Osteoblast (primary cell): ENCODE measurements at places on chromosomes 7 and 10. TPM values are rescaled to one million over a fixed set of nuclear protein-coding genes. Genes with fewer than 3 reads are reported as not detected.

DNA sequence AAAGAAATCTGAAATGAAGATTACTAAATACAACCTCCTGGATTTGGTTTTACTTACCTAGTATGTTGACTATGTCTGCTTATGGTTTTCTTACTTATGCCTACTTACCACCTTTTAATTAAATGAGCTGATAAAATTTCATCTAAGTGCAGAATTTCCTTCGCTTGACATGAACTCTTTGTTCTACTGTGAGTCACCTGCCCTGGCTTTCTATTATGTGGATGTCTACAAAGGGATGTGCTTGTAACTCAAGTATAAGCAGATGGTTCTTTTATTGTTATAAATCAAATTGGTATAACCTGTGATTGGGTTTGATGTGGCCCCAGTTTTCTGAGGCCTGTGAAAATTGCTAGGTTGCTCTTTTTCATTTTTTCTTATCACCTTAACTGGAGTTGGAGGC is 389.1 kb upstream of the ANKRD30A start:
- no peak for DNase-seq

The ZPBP gene
- not detected in 2 replicates for total RNA-seq

DNA sequence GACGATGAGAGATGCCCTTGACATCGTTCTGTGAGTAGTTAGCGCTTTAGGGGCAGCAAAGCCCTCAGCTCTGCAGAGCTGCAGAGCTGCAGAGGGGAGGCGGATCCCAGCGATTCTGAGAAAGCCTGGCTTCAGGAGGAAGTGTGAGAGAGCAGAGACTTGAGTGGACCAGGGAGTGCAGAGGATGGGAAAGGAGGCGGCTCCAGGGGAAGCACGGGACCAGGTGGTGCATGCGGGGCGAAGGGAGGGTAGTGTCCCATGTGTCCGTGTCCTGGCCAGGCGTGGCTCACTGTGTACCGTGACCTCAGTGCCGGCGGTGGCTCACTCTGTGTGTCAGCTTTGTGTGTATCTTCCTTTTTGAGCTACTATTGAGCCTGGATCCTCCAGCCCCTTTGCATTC is 250.8 kb upstream of the PITRM1 start:
- peak; percentile 30 for DNase-seq

The ZNF33A gene
- total RNA-seq = 26.1 and 29.5 TPM in 2 replicates

- DNase-seq = no peak
Observed at GRCh38 chr10:108582387-108582786, 1340.9 kb downstream of the XPNPEP1 start.

GRCh38 chr10:35218339-35218955 is 91.8 kb downstream of the CREM start:
- DNase-seq = peak; percentile 85

DNA sequence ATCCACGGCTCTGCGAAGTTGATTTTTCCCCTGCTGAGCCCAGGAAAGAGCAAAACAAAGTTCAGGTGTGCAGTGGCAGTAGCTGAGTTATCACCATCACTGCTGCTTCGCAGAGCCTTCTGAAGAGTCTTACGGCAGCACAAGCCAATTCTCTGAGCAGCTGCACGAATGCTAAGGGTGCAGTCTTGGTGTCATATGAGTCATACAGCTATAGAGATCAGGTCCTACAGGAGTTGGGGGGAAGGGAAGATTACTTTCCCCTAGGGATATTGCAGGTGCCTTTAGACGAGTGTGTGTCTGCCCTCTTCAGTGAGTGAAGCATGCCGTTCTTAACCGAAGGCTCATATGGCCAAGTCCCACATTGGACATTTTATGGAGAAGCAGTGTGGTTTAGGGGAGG is 227.8 kb downstream of the CELF2 start:
- DNase-seq = no peak

GRCh38 chr10:58157076-58157766 is 110.5 kb downstream of the IPMK start:
- peak; percentile 48 for DNase-seq

DNA sequence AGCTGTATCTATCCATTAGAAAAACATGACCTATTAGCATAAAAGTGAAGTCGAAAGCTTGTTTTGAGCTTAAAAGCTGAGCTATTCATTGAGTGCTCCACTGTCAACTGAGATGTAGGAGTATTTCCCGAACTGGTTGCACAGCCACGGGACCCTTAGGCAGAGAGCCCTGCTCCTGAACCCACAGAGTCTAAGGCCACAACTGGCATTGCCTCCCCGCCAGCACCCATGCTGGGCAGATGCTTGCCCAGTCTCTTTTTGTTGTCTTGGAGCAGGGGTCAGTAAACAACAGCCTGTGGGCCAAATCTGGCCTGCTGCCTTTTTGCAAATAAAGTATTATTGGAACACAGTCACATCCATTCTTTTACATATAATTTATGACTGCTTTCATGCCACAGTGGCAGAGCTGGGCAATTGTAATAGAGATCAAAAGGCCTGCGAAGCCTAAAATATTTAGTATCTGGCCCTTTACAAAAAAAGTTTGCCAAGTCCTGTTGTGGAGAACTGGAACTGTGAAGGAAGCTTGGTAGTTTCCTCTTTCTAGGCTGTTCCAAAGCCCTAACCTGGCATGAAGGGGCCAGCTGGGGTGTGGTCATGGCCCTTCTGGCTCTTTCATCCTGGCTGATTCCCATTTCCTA is 58.4 kb upstream of the WAPL start:
- no peak for DNase-seq

DNA sequence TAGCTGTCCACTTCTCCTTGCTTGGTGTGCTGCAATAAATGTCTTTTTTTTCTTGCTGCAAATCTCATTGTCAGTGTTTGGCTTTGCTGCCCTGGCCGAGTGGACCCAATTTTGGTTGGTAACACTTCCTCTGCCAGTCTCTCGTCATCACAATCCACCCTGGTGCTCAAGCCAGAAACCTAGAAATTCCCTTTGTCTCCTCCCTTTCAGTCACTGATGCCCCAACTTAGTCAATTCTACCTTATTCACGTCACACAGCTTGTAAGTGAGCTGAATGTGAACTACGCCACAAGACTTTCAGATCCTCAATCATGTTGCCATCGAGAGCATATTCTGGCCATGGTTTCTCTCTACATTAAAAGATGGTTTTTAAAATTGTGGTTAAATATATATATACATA is 13.0 kb upstream of the FRA10AC1 start:
- no peak for DNase-seq

DNA sequence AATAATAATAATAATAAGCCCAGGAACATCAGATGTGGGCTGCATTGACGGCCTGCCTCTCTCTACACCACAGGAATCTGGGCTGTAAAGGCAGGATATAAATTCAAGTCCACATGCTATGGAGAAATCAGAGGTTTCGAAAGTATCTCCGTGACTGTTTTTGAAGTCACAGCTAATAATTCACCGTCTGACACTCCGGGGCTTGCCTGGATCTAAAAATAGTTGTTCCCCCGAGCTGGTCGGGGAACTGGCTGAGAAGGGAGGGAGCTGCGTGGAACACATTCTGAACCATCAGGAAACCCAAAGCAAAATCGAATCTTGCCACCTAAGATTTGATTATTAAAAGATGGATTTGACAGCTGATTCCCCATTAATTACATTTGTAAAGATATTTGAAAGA is 35.4 kb downstream of the KLF6 start:
- DNase-seq = no peak

The CDNF gene
- total RNA-seq = 1.8 TPM in 2 replicates

DNA sequence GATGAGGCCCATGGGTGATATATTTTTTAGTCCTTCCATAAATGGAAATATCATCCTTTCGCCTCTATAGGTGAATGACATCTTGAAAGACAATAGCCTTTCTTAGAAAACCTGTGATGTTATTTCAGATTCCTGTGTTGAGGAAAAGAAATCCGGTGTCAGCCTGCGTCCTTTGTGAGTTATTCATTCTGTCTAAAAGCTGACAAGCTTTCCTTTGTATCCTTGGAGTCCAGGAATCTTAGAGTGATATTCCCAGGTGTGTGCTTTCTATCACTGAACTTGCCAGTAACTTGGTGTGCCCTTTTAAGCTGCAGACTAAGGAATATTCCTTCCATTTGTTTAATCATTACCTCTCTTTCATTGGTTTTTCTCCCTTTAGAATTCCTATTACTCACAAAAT is 41.0 kb downstream of the EVX1 start:
- DNase-seq = no peak

GRCh38 chr7:74355091-74355490 is 65.9 kb downstream of the CLIP2 start:
- peak; percentile 94 for DNase-seq

The PRF1 gene
- total RNA-seq = not detected in 2 replicates

DNA sequence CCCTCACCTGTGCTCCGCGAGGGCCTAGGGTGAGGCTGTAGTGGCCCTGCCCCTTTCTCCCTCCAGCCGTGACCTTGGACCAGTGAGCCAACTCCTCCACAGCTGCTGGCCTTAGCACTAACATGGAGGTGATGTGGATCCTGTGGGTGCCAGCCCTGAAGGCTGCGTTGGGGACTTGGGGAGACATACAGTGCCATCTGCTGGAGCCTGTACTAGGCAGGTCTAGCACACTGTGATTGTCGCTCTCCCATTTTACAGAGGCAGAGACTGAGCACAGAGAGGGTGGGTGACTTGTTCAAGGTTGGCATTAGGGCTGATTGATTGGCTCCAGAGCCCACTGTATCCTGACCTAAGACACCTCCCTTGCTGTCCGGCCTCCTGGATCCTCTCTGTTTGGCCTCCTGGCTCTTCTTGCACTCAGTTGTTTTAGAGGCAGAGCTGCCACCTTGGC is 37.6 kb downstream of the PRF1 start:
- peak; percentile 77 for DNase-seq

The DOCK4 gene
- total RNA-seq = 31.5 and 31.8 TPM in 2 replicates

The STOX1 gene
- under 0.01 and 0.29 TPM in 2 replicates for total RNA-seq

DNA sequence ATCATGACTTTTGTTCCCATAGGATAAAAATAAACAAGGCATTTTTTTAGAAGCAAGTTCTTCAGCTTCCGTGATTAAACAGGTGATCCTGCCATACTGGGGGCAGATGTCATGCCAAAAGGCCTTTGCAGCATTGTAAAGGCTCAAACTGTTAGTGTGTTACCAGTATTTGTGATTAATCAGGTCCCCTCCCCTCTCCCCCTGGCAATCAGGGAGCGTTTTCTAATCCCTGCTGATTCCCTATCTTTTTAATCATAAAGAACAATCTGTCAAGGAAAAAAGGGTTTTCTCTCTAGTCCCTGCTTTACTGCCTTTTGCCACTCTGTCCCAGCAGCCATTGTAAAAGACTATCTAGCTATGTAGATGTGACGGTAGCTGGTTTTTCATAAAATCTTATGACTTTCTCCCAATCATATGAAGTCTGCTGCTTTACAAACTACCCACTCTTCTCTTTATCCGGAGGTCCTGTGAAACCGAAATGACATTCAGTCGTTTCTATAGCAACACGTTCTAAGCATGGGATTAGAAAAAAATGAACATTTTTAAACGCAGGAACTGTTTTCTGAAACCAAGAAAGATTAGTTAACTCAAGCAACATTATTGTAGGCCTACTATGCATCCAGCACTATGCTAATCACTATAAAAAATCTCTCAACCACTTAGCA is 210.9 kb downstream of the RNLS start:
- no peak for DNase-seq

DNA sequence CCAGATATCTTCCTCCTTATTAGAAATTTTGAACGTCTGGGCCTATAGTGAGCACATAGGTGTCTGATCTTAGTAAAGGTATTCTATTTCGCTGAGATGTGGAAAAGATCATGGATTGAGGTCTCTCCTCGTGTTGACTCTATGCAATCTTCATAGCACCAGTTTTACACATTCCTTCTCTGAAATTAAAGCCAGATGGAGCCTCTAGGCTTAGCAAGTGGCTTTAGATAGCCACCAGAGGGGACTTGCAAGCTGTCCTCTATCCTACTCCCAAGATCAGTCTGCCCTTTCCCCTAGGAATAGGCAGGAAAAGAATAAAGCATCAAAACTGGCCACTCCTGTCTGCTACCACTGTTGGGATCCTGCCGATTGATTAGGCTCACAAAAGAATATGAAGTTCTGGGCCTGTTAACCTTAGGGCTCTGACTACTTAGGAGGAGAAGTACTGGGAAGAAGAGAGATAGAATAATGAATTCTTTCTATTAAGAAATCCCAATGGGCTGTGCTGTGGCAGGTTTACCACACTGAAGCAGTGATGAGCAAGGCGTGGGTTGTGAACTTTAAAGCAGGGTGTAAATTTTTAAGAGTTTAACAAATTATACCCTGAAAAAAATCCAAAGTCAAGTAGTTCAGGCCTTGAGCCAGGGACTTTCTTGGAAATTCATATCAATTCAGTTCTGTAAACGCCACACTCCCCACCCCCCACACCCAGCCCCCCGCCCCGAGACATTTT is 2.2 kb upstream of the STRIP2 start:
- no peak for DNase-seq

- DNase-seq = peak; percentile 45
Observed at GRCh38 chr10:103470761-103471653, 8.0 kb downstream of the CALHM3 start.

DNA sequence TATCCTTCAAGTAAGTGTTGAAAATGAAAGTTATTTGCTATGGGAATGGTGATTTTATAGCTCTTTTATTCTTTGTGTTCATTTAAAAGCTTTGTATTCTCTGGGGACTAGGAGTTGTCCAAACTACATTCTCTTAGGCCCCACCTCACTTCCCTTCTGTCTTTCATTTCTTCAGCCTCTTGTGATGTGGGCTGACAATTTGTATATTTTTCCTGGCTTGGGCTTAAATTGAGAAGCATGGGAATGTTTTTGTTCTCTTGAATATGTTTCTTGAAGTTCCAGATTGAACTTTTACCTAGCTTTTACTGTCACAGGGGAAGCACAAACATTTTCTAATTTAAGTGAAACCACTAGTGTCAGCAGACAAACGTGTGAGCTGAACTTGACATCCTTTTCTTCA is 27.9 kb downstream of the BBS9 start:
- DNase-seq = no peak

- DNase-seq = no peak
Observed at GRCh38 chr10:78913219-78914059, 155.3 kb upstream of the ZMIZ1 start.

- DNase-seq = no peak
Observed at GRCh38 chr10:78980354-78980753, 88.4 kb upstream of the ZMIZ1 start.

The TMEM184A gene
- under 0.01 TPM in 2 replicates for total RNA-seq

DNA sequence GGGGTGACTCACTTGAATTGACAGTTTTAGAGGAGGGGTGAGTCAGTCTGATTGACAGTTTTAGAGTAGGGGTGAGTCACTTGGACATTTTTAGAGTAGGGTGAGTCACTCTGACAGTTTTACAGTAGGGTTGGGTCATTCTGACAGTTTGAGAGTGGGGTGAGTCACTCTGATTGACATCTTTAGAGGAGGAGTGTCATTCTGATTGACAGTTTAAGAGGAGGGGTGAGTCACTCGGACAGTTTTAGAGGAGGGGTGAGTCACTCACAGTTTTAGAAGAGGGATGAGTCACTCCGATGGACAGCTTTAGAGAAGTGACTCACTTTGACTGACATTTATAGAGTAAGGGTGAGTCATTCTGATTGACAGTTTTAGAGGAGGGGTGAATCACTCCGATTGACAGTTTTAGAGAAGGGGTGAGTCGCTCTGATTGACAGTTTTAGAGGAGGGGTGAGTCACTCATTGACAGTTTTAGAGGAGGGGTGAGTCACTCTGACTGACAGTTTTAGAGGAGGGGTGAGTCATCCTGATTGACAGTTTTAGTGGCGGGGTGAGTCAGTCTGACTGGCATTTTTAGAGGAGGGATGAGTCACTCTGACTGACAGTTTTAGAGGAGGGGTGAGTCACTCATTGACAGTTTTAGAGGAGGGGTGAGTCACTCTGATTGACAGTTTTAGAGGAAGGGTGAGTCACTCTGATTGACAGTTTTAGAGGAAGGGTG is 595.9 kb downstream of the DNAJB6 start:
- DNase-seq = no peak
